ENCODE measurements at places on chromosomes 16 and 17.

DNA sequence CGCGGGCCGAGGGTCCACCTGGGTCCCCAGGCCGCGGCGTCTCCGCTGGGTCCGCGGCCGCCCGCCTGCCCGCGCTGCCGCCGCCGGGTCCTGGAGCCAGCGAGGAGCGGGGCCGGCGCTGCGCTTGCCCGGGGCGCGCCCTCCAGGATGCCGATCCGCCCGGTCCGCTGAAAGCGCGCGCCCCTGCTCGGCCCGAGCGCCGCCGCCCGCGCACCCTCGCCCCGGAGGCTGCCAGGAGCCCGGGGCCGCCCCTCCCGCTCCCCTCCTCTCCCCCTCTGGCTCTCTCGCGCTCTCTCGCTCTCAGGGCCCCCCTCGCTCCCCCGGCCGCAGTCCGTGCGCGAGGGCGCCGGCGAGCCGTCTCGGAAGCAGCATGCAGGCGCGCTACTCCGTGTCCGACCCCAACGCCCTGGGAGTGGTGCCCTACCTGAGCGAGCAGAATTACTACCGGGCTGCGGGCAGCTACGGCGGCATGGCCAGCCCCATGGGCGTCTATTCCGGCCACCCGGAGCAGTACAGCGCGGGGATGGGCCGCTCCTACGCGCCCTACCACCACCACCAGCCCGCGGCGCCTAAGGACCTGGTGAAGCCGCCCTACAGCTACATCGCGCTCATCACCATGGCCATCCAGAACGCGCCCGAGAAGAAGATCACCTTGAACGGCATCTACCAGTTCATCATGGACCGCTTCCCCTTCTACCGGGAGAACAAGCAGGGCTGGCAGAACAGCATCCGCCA, 504 bp downstream of the FOXC2 start:
- DNase-seq: no peak

DNA sequence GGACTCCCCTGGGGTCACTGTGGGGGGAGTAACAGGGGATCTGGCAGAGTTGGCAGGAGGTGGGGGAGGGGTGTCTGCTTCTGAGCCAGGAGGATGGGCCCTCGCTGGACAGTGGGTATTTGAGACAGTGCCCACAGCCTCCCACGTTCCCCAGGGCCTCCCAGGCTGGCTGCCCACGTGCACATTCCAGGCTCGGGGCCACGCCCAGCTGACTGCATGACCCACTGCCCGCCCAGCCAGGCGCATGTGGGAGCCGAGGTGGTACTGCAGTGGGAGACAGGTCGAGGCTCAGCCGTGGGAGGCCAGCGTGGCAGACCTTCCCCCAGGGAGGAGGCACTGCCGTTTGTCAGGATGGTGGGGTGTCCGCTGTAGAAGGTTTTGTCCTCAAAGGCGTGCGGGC, 38.8 kb downstream of the BAHCC1 start:
- no peak for DNase-seq

DNA sequence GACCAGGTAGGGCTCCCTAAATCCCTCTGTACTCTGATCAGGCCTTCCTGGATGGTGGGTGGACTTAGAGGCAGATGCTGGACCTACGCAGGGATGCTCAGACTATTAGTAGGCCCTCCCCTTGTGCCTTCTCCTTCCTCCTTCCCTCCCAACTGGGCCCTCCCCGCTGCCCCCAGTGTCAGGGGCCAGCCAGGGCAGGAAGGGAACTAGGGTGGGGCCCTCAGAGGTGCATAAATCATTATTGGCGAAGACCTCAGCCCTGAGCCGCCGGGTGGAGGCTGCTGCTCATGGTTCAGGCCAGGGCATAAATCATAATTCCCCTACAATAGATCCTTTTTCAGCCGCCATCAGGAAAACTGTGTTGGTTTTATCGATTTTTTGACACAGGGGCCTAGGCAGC, 81.4 kb downstream of the MRM1 start:
- DNase-seq: no peak

DNA sequence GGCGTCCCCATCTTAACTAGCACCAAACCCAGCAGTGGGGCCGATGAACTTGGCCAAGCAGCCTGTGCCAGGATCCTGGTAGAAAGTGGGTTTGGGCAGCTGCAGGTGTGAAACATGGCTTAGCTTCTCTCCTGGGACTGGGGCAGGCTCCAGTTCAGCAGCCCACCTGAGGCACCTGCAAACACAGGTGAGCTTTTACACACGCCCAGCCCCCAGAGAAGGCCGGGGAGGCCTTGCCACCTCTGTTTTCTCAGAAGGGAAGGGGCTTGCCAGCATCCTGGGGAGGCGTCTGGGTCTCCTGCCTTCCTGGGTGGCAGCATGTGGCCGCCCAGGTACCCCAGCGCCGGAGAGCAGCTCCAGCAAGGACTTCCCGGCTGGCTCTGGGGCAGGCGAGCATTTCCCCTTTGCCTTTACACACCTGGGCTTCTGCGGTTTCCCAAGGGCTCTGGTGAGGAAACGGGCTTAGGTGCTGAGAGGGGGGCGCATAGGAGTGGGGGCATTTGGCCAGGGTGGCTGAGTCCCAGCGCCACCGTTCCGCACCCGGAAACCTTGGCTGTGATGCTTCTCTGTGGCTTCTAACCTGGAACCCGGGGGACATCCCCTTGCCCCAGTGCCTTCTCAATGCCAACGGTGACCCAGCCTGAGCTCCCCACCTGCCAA, 81.6 kb upstream of the CBX4 start:
- no peak for DNase-seq

DNA sequence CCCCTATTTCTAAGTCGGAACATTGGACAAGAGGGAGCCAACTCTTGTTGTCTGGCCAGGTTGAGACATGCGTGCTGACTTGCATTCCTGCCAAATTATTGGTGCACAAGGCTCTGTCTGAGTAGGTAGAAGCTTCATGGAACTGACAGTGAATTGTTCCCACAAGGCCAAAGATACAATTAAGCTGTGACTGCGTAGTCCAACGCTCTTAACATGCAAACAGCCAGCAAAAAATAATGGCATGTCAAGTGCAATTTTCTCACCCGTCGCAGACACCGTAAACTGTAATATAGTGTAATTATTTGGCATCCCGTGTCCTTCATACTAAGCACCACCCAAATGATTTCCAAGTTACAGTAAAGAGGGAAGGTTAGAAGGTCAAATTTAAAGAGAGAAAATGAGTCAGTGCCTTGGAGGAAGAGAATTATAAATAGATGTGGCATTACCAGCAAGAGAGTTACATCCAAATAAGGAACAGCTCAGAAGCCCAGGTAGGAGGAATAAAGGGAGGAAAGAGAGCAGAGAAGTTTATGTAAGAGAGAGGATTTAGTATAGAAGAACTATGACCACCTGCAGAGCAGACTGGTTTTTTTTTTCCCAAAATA, 21.8 kb downstream of the CDH8 start:
- no peak for DNase-seq

DNA sequence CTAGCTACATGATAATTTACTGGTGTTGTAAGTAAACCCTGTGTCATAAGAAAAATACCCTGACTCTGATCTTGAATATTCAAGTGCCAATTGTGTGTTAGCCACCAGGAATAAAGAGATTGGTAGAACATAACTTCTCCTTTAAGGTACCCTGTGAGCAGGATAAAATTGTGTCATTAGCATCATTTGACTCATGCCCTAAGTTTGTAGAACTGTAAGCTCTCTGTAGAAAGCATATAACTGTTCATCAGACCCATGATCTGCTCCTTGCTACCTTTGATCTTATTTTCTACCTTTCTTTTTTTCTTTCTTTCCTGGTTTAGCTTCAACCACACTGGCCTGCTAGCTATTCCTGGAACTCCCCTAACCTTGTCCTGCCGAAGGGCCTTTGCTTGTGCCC, 35.8 kb downstream of the PTRH2 start:
- no peak for DNase-seq

- no peak for DNase-seq
Measured at GRCh38 chr16:27410761-27411160, 8.8 kb downstream of the IL21R start.

- no peak for DNase-seq
Measured at GRCh38 chr16:50771366-50771765, 29.5 kb downstream of the CYLD start.

All from stimulated activated naive B cell treated with anti-CD40 and anti-IgM and Interleukin-4, amounts not matched to agents 10 μg/mL and 1 μg/mL and 100 μg/mL, for 72 hours (primary cell).